Bronchial epithelial cell (primary cell): ENCODE measurements at places on chromosomes 6 and 20. TPM values are rescaled to one million over a fixed set of nuclear protein-coding genes. Genes with fewer than 3 reads are reported as not detected.

The WDR27 gene
- total RNA-seq = 16.8 and 21.8 TPM in 2 replicates

The RAET1L gene
- 0.79 and 20.4 TPM in 2 replicates for total RNA-seq

The B4GALT5 gene
- total RNA-seq = 9.7 and 25.2 TPM in 2 replicates

The ZC2HC1B gene
- total RNA-seq = not detected in 2 replicates

The OR12D2 gene
- not detected in 2 replicates for total RNA-seq

The ADNP gene
- 22.5 and 28.2 TPM in 2 replicates for total RNA-seq

The IL17F gene
- not detected in 2 replicates for total RNA-seq

The KIF13A gene
- total RNA-seq = 47.4 and 58.8 TPM in 2 replicates

The DPPA5 gene
- not detected in 2 replicates for total RNA-seq

The ADISSP gene
- total RNA-seq = 15.0 and 15.4 TPM in 2 replicates

The OR2H1 gene
- total RNA-seq = not detected in 2 replicates

The ZC3H12D gene
- under 0.01 TPM in 2 replicates for total RNA-seq

The TCP11 gene
- not detected in 2 replicates for total RNA-seq

The CST4 gene
- not detected in 2 replicates for total RNA-seq

The RGS17 gene
- total RNA-seq = 2.9 and 4.7 TPM in 2 replicates

The HRH3 gene
- total RNA-seq = not detected in 2 replicates

The CBLN4 gene
- not detected in 2 replicates for total RNA-seq

The ZBTB12 gene
- total RNA-seq = 0.64 and 1.3 TPM in 2 replicates

The FILIP1 gene
- total RNA-seq = under 0.01 and 0.26 TPM in 2 replicates

The RSPO4 gene
- not detected in 2 replicates for total RNA-seq

The FAM209B gene
- 0.26 TPM in 1 of 2 replicates, not detected in the other for total RNA-seq

The HAO1 gene
- not detected in 2 replicates for total RNA-seq

The SMLR1 gene
- not detected in 2 replicates for total RNA-seq

The GPR31 gene
- total RNA-seq = not detected in 2 replicates

The ANKRD6 gene
- 6.1 and 9.5 TPM in 2 replicates for total RNA-seq
